Naive thymus-derived CD8-positive, alpha-beta T cell (primary cell): ENCODE measurements at places on chromosomes 1 and 21. TPM values are rescaled to one million over a fixed set of nuclear protein-coding genes. Genes with fewer than 3 reads are reported as not detected.
A peak's percentile ranks its signal among the peaks of the same experiment; 100 is the strongest.

GRCh38 chr1:232335261-232335660 is 294.7 kb downstream of the SIPA1L2 start:
- DNase-seq, result peak; percentile 69

DNA sequence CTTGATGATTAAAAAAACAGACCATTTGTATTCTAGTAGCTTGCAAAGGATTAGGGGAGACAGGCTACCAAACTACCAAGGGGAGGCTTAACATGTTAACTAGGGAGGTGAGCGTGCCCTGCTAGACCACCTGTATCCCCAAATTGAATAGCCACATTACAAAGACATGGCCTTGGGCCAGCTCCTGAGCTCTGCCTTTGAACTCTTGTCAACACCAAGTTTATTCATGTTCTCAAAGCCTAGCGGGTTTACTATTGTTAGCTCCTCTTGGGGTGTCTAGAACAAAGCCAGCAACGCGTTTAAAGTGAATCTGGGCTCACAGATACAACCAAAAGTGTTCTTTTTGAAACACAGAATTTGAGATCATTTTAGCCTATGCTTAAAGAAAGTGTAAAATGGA is 36.3 kb downstream of the SMYD2 start:
- DNase-seq, result no peak

DNA sequence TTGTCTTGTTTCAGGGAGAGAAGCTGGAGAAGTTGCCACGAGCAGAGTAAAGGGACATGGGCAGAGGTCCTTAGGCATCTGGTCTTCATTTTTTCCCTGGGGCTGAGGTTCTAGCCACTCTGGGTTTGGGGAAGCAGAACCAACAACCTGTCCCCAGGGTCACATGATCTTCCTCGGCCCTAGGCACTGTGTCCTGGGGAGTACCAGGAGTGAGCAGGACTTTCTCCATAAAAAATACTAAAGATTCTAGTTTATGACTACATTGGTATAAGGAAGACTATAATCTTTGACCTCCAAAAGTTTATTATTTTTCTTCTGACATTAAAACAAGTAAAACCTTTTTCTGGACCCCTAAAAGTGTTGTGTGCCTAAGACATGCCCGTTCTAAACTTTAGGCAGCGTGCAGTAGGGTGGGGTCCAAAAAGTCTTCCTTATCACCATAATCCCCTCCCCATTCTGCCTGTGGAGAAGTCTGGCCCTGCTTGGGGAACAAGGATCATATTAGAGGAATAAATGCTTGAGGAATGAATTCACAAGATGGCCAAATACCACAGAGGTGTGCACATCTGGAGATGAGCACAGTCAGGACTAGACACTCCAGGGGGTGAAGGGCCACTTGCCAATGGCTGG is 19.3 kb upstream of the IGSF3 start:
- no peak for DNase-seq

DNA sequence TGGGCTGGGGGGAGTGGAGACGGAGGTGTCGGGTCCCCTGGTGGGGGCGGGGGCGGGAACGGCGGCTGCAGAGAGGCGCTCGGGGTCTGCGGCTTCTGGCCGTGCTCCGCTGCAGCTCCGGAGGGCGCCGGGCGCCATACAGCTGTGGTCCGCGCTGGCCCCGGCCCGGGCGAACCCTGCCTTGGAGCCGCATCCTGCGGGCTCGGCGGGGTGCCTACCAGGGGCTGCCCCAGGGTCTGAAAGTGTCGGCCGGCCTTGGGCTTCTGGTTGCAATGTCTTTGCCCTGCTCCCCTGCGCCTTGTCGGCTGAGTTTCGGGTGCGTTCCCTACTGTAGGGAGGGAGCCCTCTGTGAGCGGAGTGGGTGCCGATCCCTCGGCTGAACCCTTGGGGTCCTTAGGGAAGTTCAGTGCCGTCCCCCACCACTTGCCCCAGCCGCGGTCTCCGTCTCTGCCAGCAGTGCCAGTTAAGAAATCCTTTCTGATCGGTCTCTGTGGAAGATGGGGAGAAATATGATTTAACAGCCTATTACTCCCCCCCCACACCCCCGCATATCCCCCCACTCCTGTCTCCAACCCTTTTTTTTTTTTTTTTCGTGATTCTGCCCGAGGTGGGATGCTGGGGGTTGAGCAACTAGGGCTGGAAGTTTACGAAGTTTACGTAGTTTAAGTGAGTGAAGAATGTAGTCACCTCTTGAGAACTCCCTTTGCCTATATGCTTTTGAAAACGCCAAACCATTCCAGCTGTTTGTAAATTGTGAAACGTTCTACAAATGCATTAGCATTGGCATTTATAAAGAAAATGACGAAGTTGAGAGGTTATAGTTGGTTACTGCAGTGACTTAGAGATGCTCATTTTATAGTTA is 588 bp downstream of the NEXN start:
- DNase-seq, result no peak

DNA sequence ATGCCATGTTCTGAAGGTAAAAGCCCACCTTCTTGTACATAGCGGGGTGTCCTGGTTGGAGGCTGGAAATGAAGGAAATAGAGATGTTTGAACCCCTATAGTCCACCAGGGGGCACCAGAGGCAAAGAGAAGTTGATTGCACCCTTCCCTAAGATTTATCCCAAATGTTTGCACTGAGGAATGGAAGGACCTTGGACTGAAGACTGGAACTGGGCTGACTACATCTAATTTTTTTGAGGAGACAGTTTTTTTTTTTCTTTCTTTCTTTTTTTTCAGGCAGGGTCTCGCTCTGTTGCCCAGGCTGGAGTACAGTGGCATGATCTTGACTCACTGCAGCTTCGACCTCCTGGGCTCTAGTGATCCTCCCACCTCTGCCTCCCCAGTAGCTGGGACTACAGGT is 55.3 kb upstream of the EIF4G3 start:
- DNase-seq, result no peak

YIPF1 gene
- total RNA-seq, result 13.6 TPM

FHAD1 gene
- total RNA-seq, result not detected

CNTN2 gene
- total RNA-seq, result not detected

OR2M3 gene
- total RNA-seq, result not detected
